ENCODE measurements at places on chromosomes 5 and 9.

GRCh38 chr5:141760193-141760592 is 78.2 kb upstream of the ARAP3 start:
- peak; percentile 32 for DNase-seq

DNA sequence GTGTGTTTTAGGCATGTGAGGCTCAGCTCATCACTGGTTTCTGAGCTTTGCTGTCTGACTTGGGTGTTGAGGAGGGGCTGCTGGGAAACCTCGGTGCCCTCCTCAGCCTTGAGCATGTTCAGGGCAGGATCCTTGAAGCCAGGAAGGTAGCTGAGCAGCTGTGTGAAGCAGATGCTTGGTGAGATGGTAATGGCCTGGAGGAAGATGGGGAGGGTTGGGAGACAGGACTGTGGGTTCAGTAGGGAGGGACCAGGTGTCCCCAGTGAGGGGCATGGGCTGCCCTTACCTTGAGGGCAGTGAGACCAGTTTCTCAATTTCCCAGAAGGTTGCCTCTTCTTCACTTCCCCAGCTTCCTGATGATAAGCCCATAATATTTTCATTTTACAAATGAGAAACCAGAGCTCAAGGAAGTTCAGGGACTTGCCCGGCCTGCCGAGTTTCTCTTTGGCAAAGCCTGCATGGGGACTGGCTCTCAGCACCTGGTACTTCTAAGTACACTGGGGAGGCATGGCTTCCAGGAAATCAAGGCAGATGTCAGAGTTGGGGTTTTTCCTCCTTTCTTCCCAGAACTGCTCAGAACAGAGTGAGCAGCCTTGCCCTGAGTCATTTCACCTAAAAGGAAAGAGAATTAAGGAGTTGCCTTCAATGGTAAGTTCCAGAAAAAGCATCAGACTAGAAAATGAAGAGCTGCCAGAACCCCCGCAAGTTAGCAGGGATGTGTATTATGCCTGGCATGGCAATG is 225.7 kb downstream of the MAST4 start:
- DNase-seq = no peak

DNA sequence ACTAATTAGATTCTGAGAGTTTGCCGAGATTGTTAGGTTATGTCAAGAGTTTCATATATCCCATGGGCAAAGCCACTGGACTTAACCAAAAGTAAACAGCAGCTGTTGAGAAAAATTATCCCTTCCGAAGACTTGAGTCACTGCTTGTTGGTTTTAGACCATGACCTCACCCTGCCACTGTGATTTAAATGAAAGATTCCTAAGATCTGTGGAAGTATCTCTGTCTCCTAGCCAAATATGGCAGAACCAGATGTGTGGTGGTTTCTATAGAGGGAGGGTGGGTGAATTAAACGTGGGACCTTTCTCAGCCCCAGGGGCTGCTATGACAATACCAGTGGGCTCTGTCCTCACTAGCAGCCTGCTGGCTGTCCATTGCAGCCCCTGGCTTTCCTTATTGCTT is 19.3 kb downstream of the DMRT3 start:
- DNase-seq = no peak

GRCh38 chr9:100756217-100756616 is 178.3 kb downstream of the CAVIN4 start:
- DNase-seq = no peak

- DNase-seq = no peak
Measured at GRCh38 chr9:9117866-9118265, 1318.3 kb upstream of the DMAC1 start.

DNA sequence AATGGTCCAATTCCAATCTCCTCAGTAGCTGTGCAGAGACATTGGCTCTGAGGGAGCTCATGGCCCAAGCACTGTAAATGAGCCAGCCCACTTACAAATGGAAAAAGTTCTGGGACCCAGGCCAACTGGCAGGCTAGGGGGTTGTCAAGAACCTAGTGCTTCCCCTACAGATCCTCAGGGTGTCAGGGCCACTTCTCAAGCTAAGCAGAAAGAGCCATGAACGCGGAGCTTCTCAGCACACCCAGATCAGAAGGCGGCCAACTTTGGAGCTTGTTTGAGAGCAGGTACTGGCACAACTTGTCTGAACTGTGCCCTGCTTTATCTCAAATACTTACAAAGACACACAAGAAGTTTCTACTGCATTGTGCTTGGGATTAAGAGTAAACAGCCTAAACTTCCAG is 17.5 kb downstream of the TLE1 start:
- DNase-seq = no peak

DNA sequence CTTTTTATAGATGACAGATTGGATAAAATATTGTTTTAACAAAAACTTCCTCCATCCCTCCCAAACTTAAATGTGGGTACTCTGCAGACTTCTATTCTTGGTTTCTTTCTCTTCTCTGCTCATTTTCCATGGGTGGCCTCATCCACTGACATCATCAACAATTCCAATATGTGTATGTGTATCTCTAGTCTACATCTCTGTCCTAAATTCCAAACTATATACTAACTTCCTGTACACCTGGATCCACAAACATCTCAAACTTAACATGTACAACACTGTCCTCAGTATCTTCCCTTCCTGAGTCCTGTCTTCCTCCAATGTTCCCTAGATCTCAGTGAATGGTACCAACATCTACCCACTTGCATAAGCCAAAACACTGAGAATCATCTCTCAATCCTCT is 28.5 kb upstream of the CDK5RAP2 start:
- DNase-seq = no peak

DNA sequence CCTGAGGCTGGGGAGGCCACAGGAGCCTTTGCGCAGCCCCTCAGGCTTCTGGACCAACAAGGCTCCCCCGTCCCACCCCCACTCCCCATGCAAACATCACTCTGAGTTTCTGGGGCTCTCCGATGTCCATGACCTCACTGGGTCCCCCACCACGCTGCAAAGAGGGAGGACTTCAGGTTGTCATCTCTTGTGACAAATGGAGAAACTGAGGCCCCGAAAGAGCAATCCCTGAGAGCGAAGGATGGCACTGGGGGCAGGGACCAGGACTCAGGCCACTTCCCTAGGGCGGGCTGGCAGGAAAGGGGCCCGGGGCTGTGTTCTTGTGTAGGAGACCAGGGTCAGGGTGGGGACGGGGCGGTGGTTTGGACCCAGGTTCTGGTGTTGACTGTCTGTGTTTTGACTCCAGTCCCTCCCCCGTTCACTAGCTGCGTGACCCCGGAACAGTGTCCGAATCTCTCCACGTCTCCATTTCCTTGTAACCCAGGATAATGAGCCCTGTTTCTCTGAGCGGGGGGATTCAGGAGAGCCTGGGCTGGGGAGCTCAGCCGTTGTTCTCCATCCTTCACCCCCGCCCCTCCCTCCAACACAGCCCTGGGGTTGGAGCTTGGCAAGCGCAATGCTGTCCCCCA is 13.9 kb downstream of the FIBCD1 start:
- no peak for DNase-seq

DNA sequence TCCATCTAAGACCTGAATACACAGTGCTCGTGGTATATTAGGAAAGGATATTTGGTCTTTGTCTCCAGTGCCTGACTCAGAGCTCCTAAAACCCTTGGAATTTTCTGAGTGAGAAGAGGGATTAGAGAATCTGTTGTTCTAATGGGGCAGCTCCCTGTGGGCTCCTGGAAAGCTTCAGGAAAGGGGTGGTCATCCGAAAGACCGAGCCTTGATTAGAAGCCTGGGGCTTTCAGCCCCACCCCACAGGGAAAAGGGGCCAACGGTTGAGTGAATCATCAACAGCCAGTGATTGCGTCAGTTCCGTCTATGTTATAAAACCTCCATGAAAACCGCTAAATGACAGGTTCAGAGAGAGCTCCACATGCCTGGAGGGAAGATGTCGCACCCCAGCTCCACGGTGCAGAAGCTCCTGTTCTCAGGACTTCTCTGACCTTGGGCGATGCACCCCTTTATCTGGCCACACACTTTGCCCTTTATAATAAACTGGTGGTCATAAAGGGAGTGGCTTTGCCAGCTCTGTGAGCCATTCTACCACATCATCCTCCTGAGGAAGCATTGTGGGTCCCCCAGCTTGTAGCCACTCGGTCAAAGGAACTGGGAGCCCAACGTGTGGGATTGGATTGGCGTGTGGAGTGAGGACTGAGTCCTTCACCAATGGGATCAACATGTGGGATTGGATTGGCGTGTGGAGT is 71.0 kb upstream of the ICE1 start:
- no peak for DNase-seq

All from NCI-H526 treated with DMSO at 0.1 percent for 48 hours (cell line).